ENCODE measurements at places on chromosomes 2 and 18.

DNA sequence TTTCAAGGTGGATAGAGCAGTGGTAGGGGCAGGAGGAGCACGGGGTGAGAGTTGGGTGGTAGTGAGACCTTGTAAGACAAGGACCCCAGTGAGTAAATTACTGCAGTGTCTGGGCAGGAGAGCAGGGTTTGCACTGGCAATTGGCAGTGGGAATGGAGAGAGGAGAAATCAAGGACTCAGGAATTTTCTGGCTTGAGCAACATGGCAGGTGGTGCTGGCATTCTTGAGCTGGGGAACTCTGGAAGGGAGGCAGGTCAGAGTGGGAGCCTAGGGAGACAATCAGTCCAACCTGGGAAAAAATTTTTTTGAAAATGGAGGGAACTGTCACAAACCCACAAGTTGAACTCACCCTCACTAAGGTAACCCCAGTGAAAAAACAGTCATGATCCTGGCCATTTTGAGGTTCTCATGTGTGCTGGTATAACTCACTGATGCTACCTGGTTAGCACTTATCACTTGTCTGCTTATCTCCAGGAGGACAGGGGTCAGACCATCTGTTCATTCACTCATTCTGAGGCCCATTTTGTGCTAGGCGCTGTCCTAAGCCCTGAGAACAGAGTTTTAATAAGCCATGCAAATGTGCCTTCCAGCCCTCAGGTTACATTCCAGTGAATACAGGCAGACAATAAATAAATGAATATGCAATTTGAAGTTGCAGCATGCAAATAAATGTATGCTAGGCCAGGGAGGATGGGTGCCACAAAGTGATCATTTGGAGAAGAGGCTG is 92.2 kb upstream of the SEC11C start:
- no peaks in the 10 kb centered on the region for H3K4me1 ChIP-seq
- H3K36me3 ChIP-seq: no peaks in the 10 kb centered on the region
- DNase-seq: no peak
- no peaks in the 10 kb centered on the region for H3K27me3 ChIP-seq
- H3K4me3 ChIP-seq: no peak overlapping the region
- no peak overlapping the region for H3K27ac ChIP-seq

DNA sequence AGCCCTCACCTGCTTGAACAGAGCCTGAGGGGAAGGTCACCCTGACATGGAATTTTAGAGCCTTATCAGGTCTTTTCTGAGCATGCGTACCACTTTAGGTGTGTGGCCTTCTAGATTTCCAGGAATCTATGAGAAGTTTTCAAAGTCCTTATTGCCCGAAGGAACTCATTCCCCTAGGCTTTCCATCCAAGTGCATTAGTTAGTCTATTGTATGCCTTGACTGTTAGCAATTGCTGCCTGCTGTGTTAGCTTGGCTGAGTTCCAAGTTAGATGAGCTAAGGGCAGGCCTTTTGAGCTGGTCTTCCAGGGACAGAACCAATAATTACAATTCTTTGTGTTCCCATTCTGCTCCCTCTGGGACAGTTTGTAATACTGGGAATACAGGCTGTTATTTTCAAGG is 30.8 kb upstream of the PUM2 start:
- no peaks in the 10 kb centered on the region for H3K4me1 ChIP-seq
- H3K27me3 ChIP-seq: no peaks in the 10 kb centered on the region
- no peak for DNase-seq
- H3K4me3 ChIP-seq: no peak overlapping the region

DNA sequence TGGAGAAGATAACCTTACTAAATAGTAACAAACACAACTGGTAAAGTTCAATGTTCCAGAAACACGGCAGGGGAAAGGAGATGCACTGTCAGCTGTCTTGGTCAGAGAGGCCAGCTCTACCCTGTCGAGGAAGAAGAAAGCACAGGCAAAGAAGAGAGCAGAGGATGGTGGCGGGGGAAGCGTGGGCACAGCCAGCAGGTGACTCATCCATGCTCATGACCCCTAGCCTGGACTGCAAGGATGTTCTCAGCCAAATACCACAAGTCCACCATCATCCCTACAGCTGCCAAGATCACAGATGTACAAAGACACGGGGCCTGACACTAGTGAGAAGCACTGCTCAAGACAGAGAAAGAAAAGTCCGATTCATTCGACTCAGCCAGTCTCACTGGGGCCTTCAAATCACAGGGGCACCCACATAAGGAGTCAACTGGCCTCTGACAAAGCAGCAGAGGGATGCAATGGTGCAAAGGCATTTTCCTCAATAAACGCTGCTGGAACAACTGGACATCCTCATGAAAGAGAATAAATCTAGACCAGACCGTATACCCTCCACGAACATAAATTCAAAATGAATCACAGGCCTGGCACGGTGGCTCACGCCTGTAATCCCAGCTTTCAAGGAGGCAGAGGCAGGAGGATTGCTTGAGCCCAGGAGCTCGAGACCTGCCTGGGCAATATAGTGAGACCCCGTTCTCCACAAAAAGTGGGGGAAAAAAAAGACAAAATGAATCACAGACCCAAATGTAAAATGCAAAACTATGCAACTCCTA is 5.6 kb downstream of the DTYMK start:
- H3K4me3 ChIP-seq: no peak overlapping the region
- DNase-seq: no peak
- H3K27me3 ChIP-seq: no peaks in the 10 kb centered on the region
- no peak overlapping the region for H3K27ac ChIP-seq
- peaks cover 6% of the 10 kb centered on the region for H3K4me1 ChIP-seq

GRCh38 chr2:149729586-149729985 is 142.0 kb upstream of the MMADHC start:
- no peaks in the 10 kb centered on the region for H3K4me1 ChIP-seq
- no peaks in the 10 kb centered on the region for H3K36me3 ChIP-seq

GRCh38 chr2:193469251-193469650 is 1274.5 kb upstream of the TMEFF2 start:
- DNase-seq: no peak
- H3K27ac ChIP-seq: no peak overlapping the region
- no peaks in the 10 kb centered on the region for H3K36me3 ChIP-seq
- no peak overlapping the region for H3K4me3 ChIP-seq

Measured in CD8-positive, alpha-beta memory T cell (primary cell).